ENCODE measurements at places on chromosomes 4 and X.

DNA sequence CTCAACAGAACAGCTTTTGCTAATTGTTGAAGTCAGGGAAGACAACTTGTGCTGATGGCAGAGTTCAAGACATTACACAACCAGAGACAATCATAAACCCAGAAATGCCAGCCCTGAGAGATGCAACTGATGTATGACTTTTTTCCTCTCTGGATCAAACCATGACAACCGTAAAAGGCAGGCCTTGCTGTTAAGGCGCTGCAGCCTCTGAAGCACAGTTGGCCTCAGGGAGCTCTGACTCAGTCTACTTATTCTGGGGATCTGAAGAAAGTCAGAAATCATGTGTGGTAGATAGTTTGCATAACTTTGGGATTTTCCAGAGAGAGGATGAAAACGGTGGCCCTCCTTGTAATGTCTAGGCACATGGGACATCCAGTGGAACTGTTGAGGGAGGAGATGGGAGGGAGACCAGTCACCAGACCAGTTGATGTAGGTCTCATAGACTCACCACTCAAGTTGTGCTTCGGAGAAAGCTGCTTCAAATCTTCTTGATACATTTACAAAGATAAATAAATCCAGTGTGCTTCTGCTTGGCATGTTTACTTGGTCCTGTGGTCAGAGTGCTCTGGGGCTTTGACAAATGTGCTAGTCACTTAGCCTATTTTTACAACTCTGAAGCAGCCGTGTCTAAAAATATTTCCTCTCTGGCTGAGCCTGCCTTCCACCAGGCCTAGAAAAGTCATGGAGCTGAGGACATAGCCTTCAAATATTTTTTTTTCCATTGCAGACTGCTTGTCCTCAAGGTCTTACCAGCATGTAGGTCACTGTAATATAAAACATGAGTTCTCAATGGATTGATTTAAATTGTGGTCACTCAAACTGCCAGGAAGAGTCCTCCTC lies 7.5 kb downstream of the HADH start:
- DNase-seq = peak; percentile 29

- DNase-seq = no peak
These were observed 84.6 kb upstream of the PACRGL start for GRCh38 chr4:20615486-20616260.

DNA sequence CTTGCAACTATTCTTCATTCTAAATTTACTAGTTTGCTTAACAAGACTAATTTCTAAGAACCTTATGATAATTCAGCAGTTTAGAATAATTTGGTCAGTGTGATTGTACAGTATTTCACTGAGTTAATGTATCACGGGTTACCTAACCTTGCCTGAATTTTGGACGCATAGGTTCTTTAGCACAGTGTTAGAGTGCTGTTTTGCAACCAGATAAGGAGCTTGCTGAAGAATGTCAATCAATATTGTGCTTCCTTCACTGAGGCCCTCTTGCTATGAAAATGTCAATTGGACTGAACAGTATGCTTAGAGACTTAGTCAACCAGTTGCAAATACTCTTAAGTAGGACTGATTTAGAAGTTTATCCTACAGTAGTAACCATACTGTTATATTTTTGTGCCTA lies 19.6 kb downstream of the VAMP7 start:
- no peak for DNase-seq

- DNase-seq = no peak
These were observed 24.2 kb downstream of the CHST7 start for GRCh38 chrX:46597771-46598170.

DNA sequence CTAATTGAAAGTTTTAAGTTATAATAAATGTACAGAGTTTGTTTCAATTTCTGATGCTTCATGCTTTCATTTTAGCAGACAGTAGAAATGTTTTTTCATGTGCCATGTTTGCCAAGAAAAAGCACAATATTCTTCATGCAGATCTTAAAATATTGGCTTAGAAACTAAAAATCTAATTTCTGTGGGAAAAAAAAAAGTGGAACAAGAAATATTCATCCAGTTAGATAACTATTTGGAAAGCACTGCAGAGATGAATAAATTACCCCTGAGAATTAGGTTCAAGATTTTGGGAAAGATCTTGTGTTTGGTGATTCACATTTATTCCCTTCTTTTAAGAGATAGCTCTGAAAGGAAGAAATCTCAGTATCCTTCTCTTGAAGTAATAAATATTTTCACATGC lies 912.5 kb downstream of the C4orf33 start:
- no peak for DNase-seq

DNA sequence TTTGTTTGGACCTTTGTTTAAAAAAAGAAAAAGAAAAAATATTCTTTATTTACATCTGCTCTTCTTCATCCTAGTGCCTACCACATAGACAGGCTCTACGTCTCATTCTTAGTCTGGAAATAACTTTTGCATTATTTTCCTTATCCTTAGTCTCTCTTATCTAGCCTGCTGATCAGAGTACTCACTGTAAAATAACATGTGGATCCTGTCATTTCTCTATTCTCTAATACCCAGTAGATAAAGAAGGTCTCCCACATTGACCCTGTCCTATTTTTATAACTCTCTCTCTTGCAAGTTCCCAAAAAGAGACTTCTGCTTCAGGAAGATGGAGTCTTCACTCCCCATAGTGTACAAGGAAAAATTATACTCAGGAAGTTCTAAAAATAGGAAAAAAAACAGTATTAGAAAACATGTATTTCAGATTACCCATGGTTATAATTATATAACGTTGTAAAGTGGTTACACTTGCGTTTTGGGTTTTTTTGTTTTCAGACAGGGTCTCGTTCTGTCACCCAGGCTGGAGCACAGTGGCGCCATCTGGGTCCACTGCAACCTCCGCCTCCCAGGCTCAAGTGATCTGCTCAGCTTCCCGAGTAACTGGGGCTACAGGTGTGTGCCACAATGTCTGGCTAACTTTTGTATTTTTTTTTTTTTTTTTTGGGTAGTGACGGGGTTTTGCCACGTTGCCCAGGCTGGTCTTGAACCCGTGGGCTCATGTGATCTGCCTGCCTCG lies 23.8 kb downstream of the ZFX start:
- no peak for DNase-seq

DNA sequence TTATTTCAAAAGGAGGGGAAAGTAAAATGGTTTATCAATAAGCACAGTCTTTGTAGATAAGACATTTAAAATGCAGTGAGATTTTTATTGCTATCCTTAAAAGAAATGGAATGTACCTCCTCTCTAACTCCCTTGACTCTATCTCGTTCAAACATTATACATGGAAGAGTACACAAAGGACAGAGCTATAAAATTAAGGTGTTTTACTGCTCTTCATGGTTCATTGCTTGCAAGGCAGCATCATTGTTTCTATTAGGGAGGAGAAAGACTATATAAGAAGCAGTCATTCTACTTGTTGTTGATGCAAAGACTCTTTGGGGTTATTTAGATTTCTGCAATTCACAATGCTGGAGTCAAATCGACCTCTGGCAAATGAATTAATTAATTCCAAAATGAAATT lies 380.2 kb upstream of the NDST3 start:
- DNase-seq = no peak

DNA sequence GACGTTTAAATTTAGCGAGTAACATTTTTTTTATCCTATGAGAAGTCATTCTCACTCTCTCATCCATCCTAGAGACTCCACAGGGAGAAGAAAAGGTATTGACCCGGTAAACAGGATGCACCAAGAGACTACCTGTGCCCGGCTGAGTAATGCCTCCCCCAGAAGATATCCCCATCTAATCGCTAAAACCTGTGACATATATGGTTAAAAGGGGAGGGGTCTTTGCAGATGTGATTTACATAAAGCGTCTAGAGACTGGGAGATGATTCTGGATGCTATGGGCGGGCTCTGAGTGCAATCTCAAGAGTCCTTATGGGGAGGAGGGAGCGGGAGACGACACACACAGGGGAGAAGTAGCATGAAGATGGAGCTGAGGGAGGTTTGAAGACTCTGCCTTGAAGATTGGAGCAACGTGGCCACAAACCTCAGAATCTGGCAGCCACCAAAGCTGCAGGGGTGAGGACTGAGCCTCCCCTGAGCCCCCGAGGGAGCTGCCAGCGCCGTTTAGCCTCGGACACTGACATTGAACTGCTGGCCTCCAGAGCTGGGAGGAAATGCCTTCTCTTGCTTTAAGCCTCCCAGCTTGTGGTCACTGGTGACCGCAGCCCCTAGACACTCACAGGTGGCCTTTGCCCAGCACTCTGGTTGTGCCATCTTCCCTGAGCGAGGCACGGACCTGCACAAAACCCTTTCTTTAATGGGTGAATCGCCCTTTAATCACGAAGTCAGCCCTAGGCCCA lies 11.2 kb downstream of the ABLIM2 start:
- no peak for DNase-seq

DNA sequence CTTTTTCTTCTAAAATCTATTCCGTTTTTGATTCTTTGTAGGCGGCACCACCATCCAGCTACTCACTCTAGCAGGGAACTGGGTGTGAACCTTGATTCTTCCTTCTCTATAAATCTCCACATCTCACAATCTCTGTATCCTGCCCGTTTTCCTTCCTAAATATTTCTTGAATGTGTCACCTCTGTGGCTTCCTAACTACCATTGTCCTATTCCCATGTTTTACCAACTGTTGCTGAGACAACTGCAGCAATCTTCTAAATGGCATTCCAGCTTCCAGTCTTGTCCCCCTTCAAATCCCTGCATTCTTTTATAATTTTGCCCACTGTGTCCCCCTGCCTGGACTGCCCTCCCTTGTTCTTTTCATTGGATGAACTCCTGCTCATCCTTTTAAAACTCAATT lies 641.3 kb downstream of the RPA4 start:
- DNase-seq = no peak

GRCh38 chr4:155408796-155409195 lies 32.0 kb upstream of the MAP9 start:
- no peak for DNase-seq

DNA sequence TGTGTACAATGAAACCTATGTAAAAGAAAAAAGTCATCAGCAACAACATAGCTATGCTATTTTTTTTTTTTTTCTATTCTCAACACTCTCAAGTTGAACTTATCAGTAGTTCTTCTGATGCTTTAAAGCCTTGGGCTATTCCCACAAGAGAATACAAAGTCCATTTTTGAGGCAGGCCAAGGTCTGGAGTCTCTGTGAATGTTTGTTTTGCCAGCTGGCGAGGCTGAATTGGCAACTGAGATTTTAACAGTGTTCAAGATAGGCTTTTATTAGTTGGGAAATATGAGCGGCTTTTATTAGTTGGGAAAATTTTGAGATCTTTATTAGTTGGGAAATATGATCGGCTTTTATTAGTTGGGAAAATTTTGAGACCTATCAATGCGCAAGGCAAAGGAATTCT lies 336.6 kb downstream of the SLITRK2 start:
- DNase-seq = no peak

DNA sequence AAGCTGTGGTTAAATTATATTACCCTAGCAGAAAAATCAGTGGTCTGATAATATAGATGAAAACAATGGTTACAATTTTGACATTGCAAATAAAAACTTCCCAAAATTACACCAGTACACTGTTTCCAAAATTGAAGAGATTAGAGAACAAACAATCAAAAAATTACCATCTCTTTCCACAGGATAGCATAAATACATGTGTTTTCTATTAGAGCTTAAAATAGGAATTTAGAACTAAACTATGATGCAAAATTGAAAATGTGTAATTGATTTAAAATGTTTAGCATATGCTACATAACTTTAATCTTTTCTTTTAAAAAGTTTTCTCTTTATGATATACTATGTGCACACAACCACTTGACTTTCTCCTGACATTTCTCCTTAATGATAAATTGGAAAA lies 6.7 kb downstream of the EDNRA start:
- no peak for DNase-seq

GRCh38 chr4:134610172-134610571 lies 408.6 kb upstream of the PABPC4L start:
- no peak for DNase-seq

GRCh38 chrX:31702222-31702621 lies 630.4 kb upstream of the FTHL17 start:
- DNase-seq = no peak

- DNase-seq = peak; percentile 95
These were observed 17.6 kb downstream of the FGFBP1 start for GRCh38 chr4:15920723-15921591.

DNA sequence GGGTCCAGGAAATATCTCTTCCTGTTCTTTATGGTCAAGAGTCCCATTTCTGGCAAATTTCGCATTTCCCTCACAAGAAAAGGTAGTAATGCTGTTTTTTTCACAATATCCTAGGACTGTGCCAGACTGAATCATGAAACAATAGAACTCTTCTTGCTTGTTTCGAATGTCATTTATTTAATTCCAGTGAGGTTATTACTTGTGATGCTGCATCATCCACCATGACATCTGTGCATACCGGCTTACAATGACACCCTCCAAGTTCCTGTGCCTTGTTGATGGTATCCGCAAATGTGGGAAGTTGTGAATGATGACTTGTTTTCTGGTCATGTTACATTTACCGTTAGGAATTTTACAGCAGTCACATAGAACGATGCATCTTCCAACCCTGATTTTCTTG lies 42.9 kb upstream of the SPRY1 start:
- no peak for DNase-seq

DNA sequence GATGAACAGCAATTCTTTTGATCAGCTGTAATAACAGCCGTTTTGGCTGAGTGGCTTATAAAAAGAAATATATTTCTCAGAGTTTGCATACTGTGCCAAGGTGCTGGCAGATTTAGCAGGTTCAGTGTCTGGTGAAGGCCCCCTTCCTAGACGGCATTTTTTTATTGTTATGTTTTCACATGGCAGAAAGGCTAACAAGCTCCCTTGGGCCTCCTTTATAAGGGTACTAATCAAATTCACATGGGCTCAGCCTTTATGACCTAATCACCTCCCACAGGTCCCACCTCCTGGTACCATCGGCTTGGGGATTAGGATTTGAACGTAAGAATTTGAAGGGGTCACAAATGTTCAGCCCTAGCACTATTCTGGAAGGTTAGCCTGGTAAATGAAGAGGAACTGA lies 431.9 kb downstream of the SPOCK3 start:
- no peak for DNase-seq

DNA sequence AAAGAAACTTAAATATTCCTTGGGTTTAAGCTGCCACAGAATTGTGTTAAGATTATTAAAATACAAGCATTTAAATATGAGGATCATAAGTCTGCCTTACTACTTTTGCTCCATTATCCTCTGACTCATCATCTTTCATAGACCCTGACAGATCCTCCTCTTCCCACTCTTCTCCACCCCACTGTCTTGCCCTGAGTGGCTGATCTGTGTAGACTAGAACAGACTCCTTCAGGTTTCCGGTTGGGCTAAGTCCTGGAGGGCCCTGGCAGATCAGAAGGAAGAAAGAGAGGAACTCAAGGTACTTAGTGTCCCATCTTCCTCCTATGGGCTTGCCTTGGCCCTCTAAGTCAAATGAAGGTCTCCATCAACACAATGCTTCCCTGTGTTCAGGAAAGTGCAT lies 30.7 kb downstream of the PALLD start:
- no peak for DNase-seq

DNA sequence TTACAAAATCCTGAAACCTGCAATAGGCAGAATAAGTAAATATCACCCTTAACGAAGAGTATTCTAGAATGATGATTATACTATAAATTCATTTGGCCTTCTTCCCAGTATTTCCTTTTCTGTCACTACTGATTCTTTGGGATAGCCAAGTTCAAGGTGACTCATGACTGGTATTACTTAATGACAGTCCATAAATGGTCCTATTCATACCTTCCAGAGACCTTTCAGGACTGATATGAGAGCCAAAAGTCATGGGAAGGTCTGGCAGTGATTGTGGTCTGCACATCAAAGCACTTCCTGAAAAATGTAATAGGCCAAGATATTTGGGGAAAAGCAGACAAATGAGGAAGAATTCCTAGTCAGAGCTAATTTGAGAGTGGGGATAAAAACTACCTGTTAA lies 239.6 kb upstream of the FAM47A start:
- no peak for DNase-seq
